Stimulated activated CD8-positive, alpha-beta memory T cell treated with anti-CD3 and anti-CD28 coated beads, Interleukin-4, amount 100 ng/mL, for 1 hour (primary cell): ENCODE measurements at places on chromosomes 6 and 20.

GRCh38 chr6:10369896-10370295 is 45.0 kb downstream of the TFAP2A start:
- DNase-seq: no peak

GRCh38 chr6:5994234-5994998 is 12.3 kb downstream of the NRN1 start:
- no peak for DNase-seq

DNA sequence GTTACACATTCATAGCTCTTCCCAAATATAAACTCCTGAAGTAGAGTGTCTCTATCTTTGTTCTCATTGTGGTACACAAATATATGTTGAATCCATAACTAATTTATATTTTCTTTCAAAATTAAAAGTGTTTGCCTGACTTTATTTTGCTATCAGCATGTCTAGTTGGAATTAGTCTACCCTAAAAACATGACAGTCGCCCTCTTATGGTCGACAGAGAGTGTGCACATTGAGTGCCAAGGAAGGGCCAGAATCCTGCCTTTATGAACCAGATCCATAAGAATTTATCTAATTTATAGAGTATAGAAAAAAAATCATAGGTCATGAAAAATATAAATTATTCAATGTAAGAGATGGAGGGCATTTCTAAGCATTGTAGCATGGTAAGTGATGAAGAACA is 12.3 kb upstream of the DEFB112 start:
- no peak for DNase-seq

GRCh38 chr6:17066610-17067009 is 35.2 kb upstream of the STMND1 start:
- no peak for DNase-seq

DNA sequence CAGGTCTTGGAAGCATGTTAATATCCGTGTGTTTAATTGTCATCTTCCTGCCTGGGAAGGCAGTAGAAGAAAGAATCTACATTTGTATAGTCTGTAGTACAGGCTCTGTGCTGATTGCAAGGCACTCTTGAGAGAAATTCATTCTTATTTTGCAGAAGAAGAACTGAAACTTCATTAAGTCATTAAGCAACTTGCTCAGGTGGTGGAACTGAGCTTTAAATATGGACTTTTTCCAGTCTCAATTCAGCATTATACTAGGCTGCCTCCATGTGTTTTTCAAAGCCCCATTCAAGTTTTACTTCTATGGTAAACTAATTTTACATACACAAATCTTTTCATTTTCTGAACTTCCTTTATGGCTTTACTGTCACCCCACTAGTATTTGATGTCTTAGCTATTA is 18.7 kb downstream of the ZNF451 start:
- DNase-seq: no peak

- no peak for DNase-seq
Observed at GRCh38 chr6:13452346-13453117, 34.9 kb downstream of the GFOD1 start.

DNA sequence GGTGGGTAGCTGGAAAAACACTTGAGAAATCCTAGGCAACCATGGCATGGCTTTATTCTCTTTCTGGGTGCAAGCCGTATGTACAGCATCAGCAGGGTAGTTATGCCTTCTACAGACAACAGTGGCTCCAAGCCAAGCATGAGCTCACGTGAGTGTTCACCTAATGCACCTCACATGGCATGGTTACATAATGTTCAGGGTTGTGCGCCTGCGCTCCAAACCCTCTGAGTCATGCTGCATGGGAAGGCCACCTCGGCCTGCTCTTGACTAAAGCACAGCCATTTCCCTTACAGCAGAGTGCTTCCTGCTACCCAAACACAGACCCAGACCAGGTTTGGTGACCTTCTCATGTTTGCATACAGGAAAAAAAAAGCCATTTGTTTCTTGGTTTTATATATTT is 96.2 kb downstream of the VIP start:
- DNase-seq: no peak

DNA sequence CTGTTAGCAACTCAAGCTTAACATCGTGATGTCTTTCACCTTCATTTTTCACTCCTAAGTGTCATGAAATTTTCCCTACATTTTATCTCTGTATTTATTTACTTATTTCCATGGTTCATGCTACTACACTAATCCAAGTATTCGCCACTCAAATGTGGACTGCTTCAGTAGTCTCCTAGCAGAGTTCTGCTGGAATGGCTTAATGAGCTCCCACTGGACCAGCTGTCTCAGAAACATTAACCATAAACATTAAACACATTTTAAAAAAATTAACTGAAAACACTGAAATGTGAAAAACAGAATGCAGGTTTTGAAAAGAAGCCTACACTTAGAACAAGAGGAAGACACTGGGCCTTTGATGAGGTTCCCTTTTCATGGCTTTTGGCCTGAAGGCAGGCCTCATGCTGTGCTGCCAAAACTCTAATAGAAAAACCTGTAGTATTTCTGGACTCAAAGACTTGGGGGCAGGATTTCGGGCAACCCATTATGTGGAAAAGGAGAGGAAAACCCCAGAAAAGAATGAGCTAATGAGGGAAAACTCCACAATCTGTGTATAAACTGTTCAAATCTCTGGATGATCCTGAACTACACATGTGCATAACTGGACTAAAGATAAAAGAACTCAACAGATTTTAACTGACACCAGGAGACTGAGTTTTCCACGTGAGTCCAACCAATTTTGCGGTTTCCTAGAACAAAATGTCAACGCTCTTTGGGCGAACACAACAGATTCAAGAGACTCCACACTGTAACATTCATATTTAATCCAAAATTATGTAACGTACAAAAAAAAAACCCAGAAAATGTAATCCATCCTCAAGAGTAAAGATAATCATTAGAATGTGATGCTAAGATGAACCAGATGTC is 33.0 kb downstream of the SAMD3 start:
- DNase-seq: no peak
